Stimulated activated CD4-positive, alpha-beta T cell treated with anti-CD3 and anti-CD28 coated beads, TNF-alpha, amount 100 ng/mL, for 48 hours (primary cell): ENCODE measurements at places on chromosomes 2 and 18.

- DNase-seq = no peak
Observed at GRCh38 chr18:24773101-24773500, 312.7 kb downstream of the HRH4 start.

DNA sequence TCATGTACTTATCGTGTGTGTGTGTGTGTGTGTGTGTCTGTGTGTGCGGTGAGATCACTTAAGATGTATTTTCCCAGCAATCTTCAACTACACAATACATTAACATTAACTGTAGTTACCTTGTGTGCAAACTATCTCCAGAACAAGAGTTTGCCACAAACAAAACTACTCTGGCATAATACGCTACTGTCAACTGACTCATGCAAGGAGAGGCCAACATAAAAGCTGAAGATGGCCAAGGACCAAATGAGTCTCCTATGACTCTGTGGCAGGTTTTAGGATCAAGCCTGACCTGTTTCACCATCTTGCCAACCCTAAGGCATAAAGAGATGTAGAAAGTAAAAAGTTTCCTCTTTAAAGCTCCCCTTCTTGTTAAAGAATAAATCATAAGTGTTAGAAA is 20.1 kb downstream of the CYB5A start:
- no peak for DNase-seq

- DNase-seq = no peak
Observed at GRCh38 chr2:155917380-155917779, 415.1 kb downstream of the NR4A2 start.

DNA sequence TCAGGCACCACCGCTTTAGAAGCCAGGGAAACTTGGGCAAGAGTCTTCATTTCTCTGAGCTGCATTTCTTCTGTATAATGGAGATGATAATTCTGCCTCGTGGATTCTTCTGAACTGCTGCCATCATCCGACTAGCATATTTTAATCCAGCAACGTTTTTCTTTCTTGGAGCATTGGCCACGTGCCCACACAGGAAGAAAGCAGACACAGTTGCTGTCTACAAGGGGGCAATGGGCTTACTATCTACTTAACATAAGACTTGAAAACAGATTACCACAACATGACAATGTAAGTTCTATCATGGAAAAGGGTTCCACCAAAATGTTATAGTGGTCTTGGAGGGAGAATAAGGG is 176.5 kb downstream of the FAM210A start:
- no peak for DNase-seq

DNA sequence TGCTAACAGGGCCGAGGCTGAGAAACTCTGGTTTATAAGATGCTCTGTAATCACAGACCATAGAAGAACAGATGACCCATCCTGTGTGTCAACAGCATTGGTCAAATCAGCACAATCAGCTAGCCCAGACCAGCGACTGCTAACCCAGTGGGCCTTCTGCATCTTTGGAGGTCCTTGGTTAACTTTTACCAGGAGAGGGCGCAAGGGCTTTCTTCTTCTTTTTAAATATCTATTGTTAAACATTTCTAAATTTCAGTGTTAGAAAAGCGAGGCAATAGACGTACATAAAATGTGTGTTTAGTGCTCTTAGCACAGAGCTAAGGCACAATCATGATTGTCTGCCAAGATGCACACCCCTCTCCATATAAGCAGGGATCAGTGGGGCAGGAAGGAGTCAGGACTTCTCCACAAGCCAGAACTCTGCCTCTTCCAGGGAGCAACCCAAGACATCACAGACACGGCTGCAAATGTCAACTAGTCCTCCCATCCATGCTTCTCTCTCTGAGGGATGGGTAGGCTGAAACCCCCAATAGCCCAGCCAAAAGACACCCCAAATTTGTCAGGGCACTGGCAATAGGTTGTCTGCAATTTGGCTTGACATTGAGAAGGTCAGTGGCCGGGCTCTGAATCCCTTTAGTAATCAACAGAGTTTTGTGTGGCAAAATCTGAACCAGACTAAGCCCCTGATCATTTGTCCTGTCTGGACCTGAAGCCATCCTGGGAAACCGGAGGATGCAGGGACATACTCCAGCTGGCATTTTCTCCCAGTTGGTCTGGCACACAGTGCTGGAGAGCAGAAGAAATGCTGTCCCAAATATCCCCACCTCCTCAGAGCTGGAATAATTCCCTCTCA is 188.2 kb downstream of the BCL2 start:
- DNase-seq = no peak

GRCh38 chr2:71609029-71609428 is 155.7 kb downstream of the DYSF start:
- DNase-seq = no peak

DNA sequence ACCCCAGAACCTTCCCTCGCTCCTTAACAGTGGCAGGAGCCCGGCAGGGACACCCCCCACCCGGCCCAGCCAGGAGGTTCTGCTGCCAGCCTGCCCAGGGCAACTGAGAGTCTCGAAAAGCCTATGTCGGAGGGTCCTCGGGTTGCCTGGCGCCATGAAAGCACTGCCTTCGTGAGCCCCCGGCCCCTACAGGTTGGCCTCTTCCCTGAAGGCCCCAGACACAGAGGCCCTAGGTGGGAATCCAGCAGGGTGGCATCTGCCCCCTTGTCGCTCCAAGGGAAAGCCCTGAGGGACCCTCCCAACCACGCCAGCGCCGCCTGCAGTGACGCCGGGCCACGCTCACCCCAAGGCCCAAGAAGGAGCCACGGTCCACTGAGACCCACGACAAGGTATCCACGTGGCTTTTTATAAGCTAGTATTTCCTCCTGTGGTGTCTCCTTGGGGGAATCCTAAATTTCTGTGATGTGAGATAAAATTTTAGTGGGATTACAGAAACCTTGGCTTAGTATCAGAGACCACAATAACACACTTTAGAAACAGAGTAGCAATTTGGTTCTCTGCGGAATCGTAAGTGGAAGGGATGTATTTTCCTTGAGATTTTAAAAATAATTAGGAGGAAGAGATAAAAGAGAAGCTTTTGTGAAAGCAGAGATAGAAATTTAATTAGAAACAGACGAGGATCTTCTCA is 138.9 kb downstream of the HDAC4 start:
- no peak for DNase-seq

DNA sequence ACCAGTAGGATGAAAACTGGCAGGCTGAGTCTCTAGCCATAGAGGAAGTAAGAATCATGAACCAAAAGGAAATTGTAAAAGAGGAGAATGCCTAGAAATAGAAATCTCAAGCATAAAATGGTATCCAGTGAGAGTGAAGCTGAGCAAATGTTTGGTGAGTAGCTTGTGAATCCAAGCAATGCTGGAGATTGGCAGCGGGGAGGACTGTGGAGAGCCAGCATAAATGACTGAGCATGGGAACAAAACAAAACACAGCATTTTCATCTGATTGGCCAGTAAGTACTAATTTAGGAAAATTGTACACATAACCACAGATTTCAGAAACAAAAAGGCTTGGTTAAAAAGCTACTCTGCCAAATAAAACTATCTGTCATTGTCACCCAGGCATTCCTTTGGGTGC is 390.0 kb downstream of the STK39 start:
- DNase-seq = no peak

DNA sequence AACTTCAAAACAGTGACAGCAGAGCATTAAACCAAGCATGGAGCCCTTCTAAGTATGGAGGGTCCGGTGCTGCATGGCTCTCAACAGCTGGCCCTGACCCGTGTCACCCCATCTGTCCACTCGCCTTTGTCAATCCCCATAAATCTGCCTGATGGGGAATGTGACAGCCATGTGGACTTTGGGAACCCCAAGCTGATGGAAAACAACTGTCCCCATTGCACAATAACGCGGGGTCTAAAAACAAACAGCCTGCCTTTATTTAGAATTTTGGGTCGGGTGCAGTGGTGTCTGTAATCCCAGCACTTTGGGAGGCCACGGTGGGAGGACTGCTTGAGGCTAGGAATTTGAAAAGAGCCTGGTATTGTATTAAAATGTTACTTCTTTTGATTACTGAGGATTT is 17.1 kb upstream of the THADA start:
- DNase-seq = no peak

DNA sequence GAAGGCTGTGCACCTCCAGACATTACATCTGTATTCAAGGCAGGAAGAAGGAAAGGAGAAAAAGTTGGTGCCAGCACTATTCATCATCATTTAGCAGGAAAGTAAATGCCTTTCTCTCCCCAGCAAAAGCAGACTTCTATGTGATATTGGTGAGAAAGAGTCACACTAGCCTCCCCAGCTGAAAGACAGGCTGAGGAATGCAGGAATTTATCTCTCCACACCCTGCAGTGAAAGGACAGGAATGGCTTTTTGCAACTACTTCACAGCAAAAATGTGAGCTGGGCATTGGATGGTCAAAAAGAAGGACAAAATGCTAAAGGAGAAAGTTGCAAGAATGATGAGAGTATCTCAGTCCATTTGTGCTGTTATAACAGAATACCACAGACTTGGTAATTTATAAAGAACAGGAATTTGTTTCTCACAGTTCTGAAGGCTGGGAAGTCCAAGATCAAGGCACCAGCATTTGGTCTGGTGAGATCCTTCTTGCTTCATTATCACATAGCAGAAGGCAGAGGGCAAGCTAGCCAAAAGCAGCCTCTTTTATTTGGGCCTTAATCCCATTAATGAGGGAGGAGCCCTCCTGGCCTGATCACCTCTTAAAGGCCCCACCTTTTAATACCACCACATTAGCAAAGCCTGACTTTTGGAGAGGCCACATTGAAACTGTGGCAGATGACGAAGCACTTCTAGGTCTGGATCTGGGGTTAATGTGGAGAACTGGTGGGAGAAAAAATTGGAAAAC is 388.1 kb upstream of the SLC14A2 start:
- DNase-seq = no peak

GRCh38 chr2:204967199-204967960 is 422.1 kb downstream of the PARD3B start:
- no peak for DNase-seq

DNA sequence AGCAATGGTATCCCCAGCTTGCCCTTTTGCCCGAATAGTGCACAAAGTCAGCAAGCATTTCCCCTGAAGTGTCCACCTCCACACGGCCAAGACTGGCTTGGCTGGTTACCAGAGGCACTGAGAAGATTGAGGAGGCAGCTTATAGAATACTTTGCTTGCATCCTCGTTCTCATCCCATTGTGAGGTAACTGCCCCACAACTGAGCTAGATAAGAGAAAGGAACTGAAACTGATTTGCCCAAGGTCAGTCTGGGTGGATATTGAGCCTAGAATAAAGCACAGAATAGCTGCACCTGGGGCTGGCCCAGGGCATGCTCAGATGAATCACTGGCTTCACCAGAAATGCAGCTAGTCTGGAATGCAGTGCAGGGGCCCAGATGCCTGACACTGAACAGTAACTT is 32.7 kb upstream of the MAP4K3 start:
- DNase-seq = no peak

DNA sequence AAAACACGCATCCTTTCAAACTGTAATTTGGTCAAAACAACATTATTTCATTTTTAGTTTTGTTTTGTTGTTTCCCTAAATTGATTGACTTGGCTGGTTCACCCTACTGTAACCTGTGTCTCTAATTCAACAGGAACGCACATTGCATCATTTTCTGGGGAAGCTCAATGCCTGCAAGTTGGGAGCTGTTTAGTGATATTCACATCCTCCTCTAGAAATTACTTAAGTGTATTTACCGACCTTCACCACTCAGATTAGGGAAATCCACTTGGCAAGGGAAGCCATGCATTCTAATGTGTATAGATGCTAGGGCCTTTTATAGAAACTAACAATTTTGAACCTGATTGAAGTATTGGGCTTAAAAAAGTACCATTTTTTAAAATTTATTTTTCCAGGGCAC is 7.3 kb upstream of the TPO start:
- DNase-seq = no peak

GRCh38 chr2:24047703-24048033 is 477 bp upstream of the WDCP start:
- DNase-seq = no peak

- DNase-seq = no peak
Observed at GRCh38 chr2:237201461-237202287, 116.0 kb downstream of the COPS8 start.

DNA sequence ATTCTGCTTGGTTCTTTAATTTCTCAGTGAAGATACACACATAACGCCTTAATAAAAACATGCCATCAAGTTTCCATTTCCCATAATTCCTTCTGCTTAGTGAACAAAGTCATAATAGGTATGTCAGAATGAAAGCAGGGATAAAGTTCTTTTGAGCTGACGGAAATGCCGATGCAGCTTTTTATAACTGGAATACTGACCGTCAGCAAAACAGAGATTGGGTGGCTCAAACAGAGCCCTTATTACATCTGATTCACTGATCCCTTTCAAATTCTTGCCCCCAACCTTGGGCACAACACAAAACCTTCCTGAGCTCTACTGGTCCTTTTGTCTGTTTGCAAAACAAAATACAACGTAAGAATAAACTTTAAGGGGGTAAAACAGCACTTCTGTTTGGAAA is 140.4 kb downstream of the CDH2 start:
- DNase-seq = no peak

DNA sequence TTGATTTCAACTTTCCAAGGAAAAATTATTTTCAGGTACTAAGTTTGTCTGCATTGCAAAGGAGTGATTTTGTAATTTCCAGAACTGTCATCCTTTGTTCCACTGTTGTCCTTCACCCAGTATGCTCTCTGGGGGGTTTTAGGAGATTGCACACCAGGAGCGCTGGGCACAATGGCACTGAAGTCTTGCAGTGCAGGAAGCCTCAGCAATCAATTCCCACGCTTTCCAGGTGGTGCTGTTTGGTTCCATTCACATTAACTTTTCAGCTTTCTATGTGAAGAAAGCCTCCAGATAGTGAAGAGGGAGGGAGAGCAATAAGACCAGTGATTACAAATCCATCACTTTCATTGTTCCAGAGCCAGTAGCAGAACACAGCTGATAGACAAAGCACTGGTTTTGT is 344.0 kb upstream of the VWC2L start:
- no peak for DNase-seq

GRCh38 chr2:7886666-7887065 is 795.2 kb upstream of the ID2 start:
- no peak for DNase-seq

DNA sequence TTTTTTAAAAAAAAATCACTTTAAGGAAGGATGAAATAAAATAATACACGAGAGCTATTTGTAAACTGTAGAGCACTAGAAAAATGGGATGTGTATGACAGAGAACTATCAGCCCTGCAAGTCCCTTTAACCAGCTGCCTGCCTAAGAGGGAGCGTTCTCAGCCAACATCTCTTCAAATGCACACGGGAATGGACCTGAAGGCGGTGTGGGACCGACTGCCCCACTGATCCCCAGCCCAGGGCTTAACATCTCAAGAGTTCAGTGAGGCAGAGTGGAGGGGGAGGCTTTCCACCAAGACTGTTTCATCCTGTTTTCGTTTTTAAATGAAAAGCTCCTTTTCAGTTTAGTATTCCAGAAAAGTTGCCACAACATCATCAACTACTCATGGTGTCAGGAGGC is 2.2 kb downstream of the INPP4A start:
- DNase-seq = no peak
